Kidney tubule cell (primary cell): ENCODE measurements at places on chromosomes 11 and 22.

- peak; percentile 8 for DNase-seq
These were observed 81.7 kb upstream of the NECTIN1 start for GRCh38 chr11:119810478-119811232.

GRCh38 chr11:342328-342727 is 21.7 kb upstream of the IFITM3 start:
- DNase-seq = no peak

DNA sequence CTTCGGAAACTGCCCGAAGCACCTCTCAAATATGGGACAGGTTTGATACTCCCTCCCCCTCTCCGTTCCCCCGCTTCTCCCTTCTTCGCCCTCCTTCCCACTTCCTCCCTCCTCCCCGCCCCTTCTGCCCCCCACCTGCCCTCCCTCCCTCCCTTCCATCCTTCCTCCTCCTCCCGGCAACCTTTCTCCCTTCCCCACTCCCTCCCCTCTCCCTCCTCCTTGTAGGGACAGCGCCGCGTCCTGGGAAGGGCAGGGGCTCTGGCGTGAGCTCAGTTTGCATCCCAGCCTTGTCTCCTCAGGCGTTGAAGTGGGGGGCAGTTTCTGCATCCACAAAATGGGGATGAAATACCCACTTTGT is 6.1 kb upstream of the NFAM1 start:
- DNase-seq = peak; percentile 8

- DNase-seq = no peak
These were observed 736.7 kb upstream of the ANO5 start for GRCh38 chr11:21456186-21456585.

- DNase-seq = no peak
These were observed 20.5 kb downstream of the SCUBE2 start for GRCh38 chr11:9070749-9071491.

DNA sequence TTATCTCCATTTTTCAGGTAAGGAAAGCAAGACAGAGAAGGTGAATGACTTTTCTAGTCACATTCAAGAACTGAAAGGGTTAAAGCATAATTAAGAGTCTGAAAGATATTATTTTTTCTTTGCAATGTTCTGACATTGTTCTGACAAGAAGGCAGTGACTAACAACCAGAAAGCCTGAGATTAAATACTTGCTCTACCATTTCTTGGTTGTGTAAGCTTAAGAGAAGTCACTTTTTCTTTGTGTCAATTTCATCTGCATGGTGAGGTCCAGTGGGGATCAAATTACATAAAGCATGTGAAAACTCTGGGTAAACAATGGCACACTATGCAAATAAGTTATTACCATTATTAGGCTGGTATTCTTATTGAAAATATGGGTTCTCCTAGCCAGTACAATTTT is 73.7 kb downstream of the PHF21A start:
- no peak for DNase-seq
